HT1080 (cell line): ENCODE measurements at places on chromosomes 5 and 9. TPM values are rescaled to one million over a fixed set of nuclear protein-coding genes. Genes with fewer than 3 reads are reported as not detected.
A peak's percentile ranks its signal among the peaks of the same experiment; 100 is the strongest.

GRCh38 chr9:135848341-135849047 lies 58.9 kb downstream of the CAMSAP1 start:
- DNase-seq: no peak

DNA sequence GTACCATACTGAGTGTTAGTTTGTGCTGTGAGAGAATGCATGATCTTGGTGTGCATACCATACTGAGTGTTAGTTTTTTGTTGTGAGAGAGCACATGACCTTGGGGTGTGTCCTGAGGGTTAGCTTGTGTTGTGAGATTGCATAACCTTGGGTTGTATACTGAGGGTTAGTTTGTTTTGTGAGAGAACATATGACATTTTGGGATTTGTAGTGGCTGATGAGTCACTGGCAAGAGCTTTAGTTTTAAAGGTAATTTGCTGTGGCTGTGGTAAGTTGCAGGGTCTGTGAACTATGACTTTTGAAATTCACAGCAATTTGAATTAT lies 1068.3 kb upstream of the EDIL3 start:
- DNase-seq: peak; percentile 11

- peak; percentile 65 for DNase-seq
Observed at GRCh38 chr9:124320062-124320973, 62.6 kb downstream of the NEK6 start.

- no peak for DNase-seq
Observed at GRCh38 chr5:76943006-76943405, 9.8 kb upstream of the CRHBP start.

DNA sequence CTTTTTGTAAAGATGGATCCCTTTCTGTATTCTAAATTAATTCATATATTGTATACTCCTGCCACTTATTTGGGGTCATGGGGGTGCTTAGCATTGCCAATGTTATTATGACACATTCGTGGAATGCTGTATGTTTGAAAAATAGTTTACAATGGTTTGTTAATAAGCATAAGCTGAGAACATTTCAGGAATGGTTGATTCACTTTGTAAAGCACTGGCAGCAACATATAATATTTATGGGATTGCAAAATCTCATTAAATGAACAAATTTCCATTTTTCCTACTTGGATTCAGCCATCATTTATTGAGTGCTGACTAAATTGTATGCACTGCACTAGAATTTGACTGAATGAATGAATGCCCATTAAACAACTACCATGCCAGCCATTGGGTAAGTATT lies 215.2 kb upstream of the KLF4 start:
- no peak for DNase-seq

UBE2D2 gene
- 83.2 and 84.4 TPM in 2 replicates for total RNA-seq

AGXT2 gene
- total RNA-seq: not detected in 2 replicates

DNA sequence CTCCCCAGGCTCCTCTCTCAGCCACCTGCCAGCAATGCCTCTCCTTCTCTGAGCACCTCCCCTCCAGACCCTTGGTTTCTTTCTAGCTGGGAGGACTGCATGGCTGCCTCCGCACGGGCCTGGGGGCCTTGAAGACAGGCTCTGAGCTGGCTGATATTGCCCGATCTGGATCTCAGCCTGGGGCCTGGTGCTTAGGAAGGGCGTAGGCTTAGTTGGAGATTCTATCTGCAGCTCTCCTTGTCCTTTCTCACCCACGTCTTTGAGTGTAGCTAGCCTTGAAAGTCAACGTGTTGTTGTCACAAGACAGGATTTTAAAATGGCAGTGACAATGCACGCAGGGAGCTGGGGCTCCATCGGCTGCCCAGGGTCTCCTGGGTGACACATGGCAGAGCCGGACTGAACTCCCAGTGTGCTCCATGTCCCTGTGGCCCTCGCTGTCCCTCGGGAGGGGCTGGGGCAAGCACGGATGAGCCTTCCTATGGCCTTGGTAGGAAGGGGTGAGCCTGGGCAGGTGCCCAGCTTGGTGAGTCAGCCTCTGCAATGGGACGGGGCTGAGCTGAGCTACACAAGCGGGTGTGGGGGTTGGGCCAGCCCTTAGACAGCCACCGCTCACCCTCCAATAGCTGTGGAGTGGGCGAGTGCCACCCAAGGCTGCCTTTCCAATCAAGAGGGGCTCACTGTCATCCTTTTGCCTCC lies 9.4 kb downstream of the ADAMTSL2 start:
- no peak for DNase-seq

- no peak for DNase-seq
Observed at GRCh38 chr5:80964919-80965318, 4.8 kb downstream of the RASGRF2 start.

CBY3 gene
- not detected in 2 replicates for total RNA-seq

- peak; percentile 84 for DNase-seq
Observed at GRCh38 chr5:139633295-139634027, 14.7 kb upstream of the CXXC5 start.

DNA sequence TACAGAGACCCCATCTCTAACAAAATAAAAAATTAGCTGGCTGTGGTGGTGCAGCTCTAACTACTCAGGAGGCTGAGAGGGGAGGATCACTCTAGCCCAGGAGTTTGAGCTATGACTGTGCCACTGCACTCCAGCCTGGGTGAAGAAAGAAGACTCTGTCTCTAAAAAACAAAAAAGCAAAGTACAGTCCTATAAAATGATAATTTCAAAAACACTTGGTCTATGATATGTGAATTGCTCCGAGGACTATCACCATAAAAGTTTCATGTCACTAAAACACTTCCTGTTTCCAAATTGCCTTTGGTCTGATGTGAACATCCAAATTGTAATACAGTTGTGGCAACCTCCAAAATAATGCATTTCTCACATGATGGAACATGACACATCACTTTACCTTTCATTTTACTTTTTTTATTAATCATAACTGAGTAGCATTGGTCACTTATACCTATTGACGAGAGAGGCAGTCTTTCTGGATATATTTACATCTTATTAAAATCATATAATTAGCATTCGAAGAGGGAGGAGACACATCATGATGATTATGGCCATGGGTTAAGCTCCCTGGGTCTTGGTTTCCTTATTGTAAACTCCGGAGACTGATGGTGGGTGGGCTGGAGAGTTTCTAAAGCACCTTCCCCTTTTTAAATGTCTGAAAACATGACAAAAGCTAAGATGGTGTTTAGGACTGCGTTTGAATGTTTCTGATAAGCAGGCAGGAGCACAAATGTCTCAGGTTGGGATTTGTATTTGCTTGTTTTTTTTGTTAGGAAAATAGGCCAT lies 25.8 kb upstream of the CD180 start:
- DNase-seq: no peak

SPATA31A1 gene
- not detected in 2 replicates for total RNA-seq

DNA sequence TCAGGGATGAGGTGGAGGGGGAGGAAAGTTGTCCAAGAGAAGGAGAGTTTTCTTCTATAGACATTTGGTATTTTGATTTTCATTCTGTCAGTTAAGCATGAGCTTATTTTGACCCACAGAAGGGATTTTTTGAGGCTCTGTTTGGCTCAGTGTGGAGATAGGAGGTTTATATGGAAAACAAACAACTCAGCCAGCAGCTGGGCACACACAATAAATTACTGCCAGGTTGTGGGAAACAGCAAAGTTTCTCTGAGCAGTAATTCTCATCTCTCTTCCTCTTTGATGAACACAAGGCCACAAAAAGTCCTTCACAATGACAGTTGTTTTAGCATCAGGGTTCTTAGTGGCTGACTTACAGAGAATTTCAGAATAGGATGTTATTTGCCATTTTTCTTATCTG lies 486.1 kb downstream of the KDM4C start:
- no peak for DNase-seq

ANKRD34B gene
- total RNA-seq: not detected in 2 replicates

MACROH2A1 gene
- 311 and 355 TPM in 2 replicates for total RNA-seq

DNA sequence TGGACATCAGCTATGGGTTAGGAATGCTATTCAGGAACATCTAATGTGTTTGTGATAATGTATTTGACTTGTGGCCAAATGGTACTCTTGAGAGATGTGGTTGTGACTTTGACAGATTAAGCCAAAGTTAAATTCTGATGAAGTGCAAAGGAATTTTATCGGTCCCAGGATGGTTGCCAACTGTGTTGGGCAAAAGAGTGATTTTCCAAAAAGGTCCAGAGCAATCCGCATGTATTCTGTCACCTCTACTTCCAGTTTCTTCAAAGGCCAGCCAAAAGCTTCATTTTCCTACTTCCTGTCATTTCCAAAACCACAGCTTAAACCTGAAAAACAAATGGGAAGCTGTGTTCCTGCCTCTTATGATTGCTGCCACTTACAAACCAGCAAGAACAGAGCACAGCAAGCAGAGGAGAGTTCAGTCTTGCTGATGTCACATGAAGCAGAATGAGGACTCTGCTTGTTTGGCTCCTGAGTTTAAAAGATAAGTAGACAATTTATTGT lies 59.8 kb downstream of the MARCHF3 start:
- peak; percentile 58 for DNase-seq

GRCh38 chr5:135881244-135881643 lies 14.4 kb downstream of the IL9 start:
- no peak for DNase-seq

DNA sequence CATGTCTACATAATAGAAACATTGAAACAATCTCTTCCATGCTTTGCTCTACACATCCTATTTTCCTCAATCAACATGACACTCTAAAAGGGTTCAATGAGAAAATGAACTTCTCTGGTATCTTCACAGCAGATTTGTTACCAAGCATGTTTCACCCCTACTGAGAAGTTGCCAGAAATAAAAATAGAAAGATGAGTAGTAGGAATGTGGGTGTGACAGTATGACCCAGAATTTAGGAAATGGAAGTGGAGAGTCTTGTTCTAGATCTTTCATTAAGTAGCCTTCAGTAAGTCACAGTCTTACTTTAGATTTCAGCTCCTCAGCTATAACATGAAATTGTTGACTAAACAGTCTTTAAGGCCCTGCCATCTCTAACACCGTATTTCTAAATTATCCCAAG lies 581.8 kb downstream of the EFNA5 start:
- no peak for DNase-seq

- no peak for DNase-seq
Observed at GRCh38 chr5:125293223-125293622, 546.8 kb upstream of the ZNF608 start.

DNA sequence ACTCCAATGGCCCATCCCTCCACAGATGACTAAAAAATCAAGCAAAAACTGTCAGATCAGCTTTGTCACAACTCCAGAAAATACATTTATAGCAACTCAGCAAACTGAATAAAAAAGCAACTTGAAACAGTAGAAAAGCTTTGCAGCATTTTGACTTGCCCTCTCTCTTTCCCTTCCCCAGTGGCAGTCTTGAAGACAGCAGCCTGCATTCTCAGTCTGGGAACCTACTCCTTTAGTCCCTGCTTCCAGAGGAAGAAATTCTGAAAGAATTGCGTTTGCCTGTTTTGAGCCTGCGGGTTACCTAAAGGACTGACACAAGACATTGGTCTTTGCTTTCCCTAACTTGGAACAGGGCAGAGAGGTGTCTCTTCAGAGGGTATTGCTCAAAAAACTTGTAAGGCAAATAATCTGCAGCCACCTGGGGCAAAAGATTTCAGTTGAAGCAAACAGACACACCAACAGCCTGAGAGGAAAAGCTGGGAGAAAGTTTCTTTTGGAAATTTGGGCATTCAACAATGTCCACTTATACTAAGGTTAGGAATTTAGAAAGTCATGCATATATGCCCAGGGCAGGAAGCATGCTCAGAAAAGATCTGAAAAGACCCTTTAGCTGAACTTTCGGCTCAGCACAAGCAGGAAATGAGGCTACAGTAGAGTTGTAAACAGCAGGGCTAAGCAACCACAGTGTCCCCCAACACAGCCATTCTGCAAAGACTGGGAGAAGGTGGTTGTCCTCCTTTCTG lies 15.2 kb upstream of the SLC35D2 start:
- DNase-seq: no peak

DNA sequence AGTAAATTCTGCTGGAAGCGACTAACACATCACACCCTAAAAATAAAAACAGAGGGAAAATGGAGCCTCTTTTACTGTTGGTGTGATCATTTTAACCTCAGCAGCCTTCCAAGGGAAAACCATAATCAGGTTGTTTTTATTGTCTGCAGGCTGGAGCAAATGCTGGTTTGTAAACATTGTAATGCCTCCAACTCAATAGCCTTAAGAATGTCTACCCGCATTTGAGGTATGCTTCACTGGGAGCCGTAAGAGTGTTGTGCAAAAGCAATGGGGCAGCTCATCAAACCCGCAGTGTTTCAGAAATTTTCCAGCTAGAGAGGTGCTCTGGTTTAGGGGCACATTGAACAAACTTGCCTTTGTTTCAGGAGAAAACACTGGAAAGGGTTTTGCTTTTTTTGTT lies 17.0 kb downstream of the NIM1K start:
- DNase-seq: no peak

- DNase-seq: no peak
Observed at GRCh38 chr5:164336906-164337305, 831.5 kb downstream of the MAT2B start.

DNA sequence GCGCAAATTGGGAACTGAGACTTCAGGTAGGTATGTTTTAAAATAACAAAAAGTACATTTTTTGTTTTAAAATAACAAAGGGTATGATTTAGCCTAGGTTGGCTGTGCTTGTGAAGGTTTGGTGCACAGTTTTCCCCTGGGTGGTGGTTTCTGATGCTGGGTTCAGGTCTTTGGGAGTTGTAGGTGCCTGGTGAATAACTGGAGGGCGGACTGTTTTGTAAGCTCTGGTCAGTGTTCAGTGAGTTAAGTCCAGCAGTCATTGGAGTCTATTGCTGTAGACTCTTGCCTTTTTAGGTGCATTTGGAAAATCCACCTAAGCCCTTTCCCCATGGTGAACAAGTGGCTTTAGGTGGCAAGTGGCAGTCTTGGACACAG lies 43.9 kb downstream of the RAI14 start:
- DNase-seq: no peak
